ENCODE measurements at places on chromosomes 16 and 17.
A peak's percentile ranks its signal among the peaks of the same experiment; 100 is the strongest.

DNA sequence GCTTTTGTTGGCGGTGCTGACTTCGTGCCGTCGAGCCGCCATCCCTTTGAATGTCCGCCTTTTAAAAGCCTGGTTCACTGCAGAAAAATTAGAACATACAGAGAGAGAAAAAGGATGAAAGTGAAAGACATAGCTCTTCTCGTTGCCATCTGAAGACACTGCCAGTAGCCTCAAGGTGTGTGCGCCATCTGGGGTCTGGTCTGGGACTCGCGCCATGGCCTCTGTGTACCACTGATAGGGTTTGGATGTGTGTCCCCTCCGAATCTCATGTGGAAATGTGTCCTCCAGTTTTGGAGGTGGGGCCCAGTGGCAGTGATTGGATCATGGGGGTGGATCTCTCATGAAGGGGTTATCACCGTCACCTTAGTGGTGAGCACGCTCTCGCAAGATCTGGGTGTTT is 15.5 kb downstream of the GSE1 start:
- DNase-seq: no peak

- no peak for DNase-seq
Measured at GRCh38 chr17:213286-214105, 32.0 kb upstream of the DOC2B start.

GRCh38 chr17:47257651-47258339 is 4.2 kb downstream of the ITGB3 start:
- DNase-seq: no peak

DNA sequence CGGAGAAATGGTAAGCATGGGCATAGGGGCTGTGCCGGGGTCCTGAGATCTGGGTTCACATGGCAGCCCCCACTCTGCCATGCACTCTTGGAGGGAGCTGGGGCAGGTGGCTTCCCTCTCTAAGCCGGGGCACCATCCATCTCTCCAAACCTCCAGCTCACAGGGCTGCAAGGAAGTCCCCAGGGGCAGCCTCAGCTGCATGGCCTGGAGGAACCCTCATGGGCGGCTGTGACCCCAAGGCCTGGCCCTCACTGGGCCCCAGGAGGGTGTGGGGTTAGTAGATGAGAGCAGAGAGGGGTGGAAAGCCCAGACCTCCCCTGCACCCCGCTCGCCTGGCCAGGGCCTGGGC is 2.6 kb downstream of the CTRB2 start:
- no peak for DNase-seq

DNA sequence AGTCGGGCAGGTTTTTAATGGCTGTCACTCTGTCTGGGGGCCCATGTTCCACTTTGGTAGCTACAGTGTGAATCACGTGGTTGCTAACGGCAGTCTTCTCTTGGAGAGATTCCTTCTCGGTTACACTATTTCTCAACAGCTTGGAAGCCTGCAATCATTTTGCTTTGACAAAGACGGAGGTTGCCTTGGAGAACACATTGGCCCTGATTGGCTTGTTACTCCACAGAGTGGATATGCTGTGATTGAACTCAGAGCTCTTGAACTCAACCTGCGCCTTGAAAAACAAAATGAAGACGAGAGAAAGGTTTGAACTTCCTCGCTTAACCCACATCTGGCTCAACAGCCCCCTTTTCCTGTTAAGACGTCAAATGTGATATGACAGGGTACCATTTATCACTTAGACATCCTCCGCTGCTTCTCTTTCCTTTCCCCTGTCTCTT is 218.9 kb downstream of the MAF start:
- DNase-seq: no peak

DNA sequence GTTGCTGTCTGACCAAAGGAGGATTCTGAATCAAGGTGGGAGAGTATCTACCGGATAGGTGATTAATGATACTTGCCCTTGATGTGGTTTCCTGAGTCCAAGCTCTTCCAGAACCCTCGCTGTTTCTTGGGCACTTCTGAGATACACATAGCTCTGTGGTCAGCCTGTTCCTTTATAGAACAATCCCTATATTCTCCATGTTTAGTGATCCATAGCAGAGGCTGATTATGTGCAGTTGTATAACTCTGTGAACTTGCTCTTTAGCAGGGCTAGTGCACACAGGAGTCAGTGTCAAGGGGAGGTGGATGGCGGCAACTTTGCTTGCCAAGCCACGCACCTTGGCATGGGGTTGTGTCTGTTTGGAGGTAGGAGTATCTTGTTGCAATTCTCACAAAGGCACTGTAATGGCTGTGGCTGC is 36.1 kb downstream of the ARL4D start:
- DNase-seq: no peak

DNA sequence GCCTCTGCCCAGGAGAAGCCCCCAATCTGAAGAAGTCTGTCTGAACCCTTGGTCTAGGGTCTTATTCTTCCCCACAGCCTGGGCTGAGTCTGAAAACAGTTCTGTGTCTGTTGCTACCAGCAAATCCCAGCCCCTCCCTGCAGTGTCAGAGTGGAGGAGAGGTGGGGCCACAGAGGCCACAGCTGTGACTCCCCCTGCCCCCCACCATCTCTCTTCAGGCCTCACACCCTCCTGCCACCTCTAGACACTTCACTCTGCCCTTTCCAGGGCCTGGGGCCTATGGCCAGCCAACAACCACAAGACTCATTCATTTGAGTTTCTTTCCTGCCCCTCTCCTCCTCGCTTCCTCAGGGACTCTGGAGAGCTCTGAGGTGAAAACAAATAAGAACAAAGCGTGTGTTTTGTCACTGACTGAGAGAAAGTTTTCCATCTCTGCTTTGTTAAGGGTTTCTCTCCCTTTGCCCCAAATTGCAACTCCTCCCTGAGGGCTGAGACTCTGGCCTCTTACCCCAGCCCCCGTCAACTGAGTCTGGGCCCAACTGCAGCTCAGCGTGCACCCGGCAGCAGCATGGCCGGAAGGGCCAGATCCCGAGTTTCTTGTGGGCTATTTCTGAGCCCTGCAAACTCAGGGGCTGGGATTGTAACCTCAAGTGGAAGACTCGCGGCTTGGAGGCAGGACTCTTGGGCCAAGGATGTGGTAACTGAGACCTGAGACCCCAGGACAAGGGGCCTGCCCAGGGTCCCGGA is 13.2 kb downstream of the C17orf50 start:
- DNase-seq: no peak

DNA sequence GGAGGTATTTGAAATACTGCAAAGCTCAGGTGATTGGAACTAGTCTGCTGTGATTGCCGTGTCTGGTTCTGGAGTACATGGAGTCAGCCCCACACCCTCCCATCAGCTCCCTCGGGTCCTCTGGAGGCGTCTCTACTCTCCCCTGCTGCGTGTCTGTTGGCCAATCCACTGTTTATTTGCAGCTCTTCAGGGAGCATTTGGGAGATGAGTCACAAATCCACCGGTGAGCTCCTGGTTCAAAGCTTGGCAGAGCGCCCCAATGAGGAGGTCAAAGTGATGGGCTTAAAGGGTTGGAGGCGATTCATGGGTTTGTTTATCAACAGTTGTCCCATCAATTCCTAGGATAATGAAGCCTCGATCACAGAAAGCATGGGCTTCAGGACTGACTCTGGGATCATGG is 14.6 kb downstream of the CALB2 start:
- no peak for DNase-seq

GRCh38 chr17:5003214-5003867 is 5.6 kb downstream of the KIF1C start:
- DNase-seq: no peak

- no peak for DNase-seq
Measured at GRCh38 chr16:51665436-51665998, 514.4 kb upstream of the SALL1 start.

- DNase-seq: no peak
Measured at GRCh38 chr17:68359791-68360535, 68.7 kb downstream of the ARSG start.

- no peak for DNase-seq
Measured at GRCh38 chr17:11294826-11295225, 53.8 kb downstream of the SHISA6 start.

- no peak for DNase-seq
Measured at GRCh38 chr16:86734543-86735460, 156.5 kb downstream of the FOXL1 start.

GRCh38 chr17:77622647-77623046 is 335.9 kb upstream of the TNRC6C start:
- DNase-seq: no peak

GRCh38 chr17:67679225-67679624 is 38.5 kb upstream of the NOL11 start:
- DNase-seq: no peak

GRCh38 chr16:52463904-52464303 is 83.0 kb downstream of the TOX3 start:
- DNase-seq: no peak

DNA sequence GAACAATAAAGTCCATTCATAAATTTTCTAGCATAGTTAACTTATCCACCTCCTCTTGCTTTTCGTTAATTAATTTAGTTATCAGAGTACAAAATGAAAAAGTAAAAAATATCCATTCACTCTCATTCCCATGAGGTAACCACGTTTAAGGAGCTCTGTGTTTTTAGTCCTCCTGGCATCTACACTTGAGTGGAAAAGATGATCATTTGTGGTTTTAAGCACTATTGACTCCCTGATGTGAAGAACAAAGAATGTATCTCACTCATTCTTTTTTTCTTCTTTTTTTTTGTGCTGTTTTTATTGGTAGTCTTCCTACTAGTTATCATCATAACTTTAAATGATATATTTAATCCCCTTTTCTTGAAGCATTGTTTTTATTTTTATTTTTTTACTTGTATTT is 26.1 kb downstream of the QPRT start:
- no peak for DNase-seq

- DNase-seq: no peak
Measured at GRCh38 chr17:27560668-27561067, 70.3 kb upstream of the LGALS9 start.

DNA sequence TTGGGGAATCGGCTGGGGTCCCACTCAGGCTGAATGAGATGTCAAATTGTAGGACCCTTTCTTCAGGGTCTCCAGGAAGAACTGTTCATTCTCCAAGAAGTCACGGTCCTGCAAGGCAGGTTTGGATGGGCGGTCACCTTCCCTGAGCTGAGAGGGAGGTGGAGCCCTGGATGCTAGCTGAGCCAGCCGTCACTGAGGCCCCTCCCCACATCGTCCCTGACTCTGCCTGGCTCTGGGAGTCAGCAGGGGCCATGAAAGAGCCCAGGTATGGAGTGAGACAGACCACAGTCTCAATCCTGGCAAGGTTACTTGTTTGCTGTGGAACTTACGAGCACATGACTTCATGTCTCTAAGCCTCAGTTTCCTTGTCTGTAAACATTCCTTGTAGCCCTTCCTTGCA is 6.0 kb upstream of the MRPL38 start:
- no peak for DNase-seq

DNA sequence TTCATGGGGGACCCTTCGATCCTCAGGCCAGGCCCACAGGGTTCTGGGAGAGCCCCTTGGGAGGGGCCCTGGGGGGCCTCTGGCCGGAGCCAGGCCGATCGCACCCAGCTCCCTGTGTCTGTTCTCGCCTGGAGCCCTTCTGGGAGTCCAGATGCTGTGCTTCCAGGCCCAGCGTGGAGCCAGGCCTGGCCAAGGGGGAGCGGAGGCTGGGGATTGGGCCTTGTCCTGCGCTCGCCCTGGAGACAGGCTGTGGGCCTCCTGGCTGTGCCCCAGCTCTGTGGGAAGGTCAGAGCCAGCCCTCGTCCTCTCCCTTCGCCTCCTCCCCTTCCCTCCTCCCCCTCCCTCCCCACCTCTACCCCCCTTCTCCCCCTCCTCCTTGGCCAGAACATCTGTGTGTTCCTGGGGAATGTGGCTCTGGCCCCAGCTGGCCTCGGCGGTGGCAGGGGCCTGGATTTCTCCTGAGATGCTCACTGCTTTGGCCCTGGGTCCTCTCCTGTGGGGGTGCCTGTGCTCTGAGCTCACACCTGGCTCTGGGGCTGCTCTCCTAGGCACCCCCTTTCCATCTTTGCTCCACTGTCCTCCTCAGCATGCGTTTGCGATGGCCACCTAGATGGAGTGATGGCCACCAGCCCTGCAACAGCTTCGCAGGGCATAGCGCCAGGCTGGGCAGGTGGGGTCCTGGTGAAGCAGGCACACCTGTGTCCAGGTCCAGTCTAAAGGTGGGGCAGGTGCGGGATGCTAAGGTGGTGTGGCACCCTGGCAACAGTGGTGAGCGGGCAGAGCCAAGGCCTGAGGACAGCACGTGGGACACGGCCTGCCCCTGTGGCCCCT is 90.6 kb upstream of the CIBAR2 start:
- DNase-seq: no peak

GRCh38 chr16:64253096-64253495 is 868.8 kb downstream of the CDH11 start:
- no peak for DNase-seq

- peak; percentile 71 for DNase-seq
Measured at GRCh38 chr16:68079626-68080344, 5.4 kb upstream of the NFATC3 start.

DNA sequence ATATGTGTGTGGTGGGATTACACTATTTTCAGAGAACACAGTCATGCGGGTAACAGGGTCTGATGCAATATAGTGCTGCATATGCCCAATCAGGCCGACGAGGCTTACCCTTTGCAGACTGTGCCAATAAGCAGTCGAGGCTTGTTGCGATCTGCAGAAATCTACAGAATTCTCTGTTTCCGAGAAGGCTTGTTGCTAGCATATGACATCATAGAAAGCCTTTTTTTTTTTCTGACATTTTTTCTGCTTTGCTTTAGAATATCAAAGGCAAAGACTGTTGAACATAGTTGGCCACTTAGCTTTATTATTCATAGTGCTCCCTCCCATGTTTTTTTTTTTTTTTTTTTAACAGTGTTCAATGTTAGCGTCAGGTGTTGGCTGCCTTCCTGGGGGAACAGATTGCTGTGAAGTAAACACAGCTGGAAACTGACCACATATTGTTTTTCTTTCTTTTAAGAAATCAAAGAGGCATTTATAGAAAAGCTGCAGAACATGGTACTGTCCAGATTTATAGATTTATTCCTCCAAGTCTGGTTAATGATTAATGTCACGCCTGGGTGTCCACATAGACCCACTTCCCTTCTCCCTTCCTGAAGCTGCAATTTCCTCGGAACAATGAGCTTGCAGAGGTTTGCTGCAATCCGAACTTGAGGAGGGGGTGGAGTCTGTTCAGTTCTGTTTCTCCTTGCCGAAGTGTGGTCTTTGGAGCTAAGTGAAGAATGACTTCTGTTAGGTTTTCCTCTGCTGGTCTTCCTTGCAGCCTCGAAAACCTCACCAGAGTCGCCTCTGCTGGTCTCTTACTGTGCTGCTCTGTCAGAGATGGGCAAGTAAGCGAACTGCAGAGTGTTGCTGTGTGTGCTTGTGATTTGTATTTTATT is 87.3 kb downstream of the MAP2K6 start:
- no peak for DNase-seq

DNA sequence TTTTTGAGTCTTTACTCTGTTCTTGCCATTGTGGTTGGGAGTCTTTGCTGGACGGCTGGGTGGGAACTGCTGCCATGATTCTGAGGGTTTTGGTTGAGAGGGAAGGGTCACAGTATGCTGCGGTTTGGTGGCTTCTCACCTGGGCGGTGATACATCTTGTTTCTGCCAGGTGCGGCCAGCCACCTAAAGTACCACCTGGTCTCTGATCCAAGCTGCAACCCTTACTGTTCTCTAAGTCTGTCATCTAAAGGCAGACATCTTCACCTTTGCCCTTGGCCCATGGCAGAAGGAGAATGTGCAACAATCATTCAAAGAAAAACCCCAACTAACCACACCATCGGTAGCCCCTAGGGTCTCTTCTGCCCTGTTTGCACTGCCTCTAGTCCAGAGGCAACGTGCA is 19.6 kb upstream of the MPO start:
- no peak for DNase-seq

- no peak for DNase-seq
Measured at GRCh38 chr16:2471653-2472487, 773 bp downstream of the NTN3 start.

- no peak for DNase-seq
Measured at GRCh38 chr17:11404431-11405276, 163.6 kb downstream of the SHISA6 start.

- no peak for DNase-seq
Measured at GRCh38 chr16:10121491-10121890, 60.7 kb downstream of the GRIN2A start.
